ENCODE measurements at places on chromosomes 1 and 21.

GRCh38 chr1:213989002-213989855, 1.5 kb downstream of the PROX1 start:
- peak; percentile 81 for DNase-seq

GRCh38 chr1:182147136-182147820, 85.8 kb upstream of the ZNF648 start:
- no peak for DNase-seq

DNA sequence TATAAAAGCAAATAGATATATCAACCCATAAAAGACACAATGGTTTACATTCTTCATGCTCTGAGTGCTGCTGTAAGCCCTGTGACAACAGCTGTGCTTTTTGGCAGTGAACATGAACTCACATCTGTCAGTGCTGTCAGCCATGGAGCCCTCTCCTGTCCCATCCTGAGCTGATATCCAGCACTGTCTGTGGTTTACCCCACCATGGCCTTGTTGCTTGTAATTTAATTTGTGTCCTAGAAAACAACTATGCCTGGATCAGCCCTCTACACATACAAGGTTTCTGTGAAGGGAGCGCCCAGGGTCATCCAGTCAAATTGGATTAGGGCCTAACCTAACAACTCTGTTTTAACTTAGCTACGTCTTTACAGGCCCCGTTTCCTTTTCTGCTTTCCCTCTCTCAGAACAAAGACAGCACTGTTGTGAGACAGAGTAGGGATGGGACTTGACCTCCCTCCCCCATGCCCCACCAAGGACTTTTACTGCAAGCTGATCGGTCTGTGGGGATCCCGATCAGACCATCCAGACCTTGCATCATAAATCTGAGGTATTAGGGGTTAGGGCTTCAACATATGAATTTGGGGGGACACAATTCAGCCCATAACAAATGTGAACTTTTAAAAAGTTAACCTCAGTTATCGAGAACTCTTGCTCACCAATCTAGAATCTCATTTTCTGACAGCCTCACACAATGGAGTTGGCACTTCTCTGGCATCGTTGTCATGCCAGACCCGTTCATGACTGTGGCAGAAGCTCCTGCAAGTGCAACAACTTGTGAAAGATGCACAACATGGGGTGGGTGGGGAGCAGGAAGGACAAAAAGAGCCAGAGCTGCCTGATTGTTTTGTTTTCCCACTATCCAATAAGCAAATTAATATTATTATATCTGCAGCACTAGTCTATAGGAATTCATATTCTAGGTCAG, 16.4 kb upstream of the SLC44A3 start:
- DNase-seq = peak; percentile 71

DNA sequence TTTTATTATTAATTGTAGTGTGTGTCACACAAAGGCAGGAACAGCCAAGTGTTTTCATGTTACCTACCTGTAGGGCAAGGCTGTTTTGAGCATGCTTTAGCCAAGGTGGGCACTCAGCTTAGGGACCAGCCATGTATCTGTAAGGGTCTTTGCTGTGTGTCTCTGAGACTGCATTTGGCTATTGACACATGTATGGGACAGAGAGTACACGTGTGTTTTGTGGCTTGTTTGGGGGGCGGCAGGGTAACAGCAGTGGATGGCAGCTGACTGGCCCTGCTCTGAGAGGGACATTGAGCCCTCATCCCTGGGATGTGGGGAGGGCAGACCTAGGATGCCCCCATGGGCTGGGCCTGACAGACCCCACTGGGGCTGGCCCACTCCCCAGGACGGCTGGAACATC, 6.9 kb downstream of the CATSPER4 start:
- no peak for DNase-seq

- DNase-seq = no peak
These were observed 179.0 kb downstream of the PTPRU start for GRCh38 chr1:29415156-29415830.

DNA sequence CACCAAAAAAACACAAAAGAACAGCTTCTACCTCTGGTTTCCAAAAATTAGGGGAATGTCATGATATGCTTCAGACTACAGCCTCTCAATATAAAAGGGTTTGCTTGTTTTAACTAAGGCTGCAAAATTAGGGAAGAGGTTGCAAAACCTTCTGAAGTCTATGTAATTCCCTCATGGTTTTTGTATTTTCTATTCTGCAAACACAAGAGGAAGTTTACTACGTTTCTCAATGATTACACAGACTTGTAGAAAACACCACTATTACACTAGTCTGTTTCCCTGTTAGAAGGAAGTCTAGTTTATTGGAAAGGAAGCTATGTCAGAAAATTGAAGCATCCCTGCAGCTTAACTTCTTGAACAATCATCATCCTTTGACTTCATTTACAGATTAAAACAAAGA, 229.7 kb upstream of the FMN2 start:
- no peak for DNase-seq

- DNase-seq = no peak
These were observed 702.9 kb downstream of the BRINP3 start for GRCh38 chr1:189774721-189775287.

DNA sequence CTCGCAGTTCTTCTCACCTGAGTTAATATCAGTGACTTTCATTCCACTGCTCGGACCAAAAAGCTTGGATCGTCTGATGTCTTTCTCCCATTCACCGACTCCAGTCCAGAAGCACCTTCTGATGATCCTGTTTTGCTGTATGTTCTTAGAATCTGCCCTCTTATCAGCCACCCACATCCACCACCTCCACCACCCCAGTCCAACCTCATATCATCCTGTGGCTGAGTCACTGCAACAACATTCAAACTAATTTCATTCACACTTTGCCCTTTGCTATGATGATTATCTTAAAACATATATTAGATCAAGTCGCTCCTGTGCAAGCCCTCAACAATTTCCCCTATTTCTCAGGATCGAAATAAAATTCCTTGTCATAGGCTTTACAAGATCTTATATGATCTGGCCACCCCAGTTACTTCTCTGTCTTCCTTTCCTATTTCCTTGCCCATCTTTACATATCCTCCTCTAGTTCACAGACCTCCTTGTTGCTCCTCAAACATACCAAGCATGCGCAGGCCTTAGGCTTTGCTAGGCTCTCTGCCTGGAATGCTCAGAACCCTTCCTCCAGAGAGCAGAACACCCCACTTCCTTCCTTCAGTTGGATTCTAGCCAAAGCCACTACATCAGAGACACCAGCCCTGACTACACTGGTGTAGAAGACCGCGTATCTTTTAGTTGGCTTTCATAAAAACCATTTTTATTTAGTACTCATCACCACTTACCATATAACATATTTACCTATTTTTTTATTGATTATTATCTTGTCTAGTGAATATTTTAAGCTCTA, 335.7 kb upstream of the GREM2 start:
- no peak for DNase-seq

- no peak for DNase-seq
These were observed 3.6 kb upstream of the SCMH1 start for GRCh38 chr1:41245659-41246058.

- DNase-seq = no peak
These were observed 56.7 kb downstream of the S1PR1 start for GRCh38 chr1:101293461-101294051.

- no peak for DNase-seq
These were observed 7.0 kb downstream of the SIM2 start for GRCh38 chr21:36705679-36706481.

GRCh38 chr1:41538741-41539417, 54.4 kb upstream of the EDN2 start:
- DNase-seq = peak; percentile 15

- no peak for DNase-seq
These were observed 204.4 kb upstream of the ADGRL2 start for GRCh38 chr1:81596341-81596740.

- DNase-seq = no peak
These were observed 432 bp downstream of the EPHB2 start for GRCh38 chr1:22711071-22711470.

DNA sequence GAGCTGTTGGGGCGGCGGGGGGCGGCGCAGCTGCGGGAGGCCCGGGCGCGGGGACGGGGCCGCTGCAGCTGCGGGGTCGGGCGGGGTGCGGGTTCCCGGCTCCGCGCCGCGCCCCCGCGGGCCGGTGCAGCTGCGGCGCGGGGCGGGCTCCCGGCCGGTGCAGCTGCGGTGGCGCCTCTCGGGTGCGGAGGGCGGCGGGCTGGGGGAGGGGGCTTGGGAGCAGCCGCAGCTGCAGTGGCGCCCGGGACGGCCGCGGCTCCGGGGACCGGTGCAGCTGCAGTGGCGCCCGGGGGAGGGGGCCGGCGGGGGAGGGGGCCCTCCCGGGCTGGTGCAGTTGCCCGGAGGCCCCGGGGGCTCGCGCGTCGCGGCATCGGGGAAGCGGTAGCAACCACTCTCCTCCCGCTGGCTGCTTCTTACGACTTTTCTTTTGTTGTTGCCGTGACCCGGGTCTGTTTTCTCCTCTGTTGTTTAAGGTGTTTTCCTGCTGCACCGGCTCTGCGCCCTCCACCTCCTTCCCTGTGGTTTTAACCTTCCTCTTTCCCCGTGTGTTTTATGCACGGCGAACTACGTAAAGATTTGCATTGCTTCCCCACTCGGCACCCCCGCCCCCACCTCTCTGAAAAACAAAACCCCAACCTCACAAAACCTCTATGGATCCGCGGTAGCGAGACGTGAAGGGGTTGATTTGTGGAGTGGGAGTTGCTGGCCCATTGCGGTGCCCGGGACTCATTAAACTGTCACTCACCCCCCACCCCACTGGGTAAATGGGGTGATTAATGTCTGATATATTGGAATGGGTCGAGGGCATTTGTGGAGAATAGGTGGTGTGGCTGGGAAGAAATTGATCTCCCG, 1.7 kb upstream of the ZBTB18 start:
- peak; percentile 71 for DNase-seq

DNA sequence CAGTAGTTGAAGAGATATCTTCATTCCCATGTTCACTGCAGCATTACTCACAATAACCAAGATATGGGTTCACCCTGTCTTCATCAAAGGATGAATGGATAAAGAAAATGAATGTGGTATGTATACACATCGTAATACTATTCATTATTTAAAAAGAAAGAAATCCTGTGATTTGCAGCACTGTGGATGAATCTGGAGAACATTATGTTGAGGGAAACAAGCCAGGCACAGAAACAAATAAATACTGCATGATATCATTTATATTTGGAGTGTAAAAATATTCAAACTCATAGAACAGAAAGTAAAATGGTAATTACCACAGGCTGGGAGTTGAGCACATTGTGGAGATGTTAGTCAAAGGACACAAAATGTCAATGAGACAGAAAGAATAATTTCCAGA, 977.2 kb downstream of the AMY1C start:
- no peak for DNase-seq

GRCh38 chr1:59554011-59554663, 257.2 kb downstream of the FGGY start:
- no peak for DNase-seq

DNA sequence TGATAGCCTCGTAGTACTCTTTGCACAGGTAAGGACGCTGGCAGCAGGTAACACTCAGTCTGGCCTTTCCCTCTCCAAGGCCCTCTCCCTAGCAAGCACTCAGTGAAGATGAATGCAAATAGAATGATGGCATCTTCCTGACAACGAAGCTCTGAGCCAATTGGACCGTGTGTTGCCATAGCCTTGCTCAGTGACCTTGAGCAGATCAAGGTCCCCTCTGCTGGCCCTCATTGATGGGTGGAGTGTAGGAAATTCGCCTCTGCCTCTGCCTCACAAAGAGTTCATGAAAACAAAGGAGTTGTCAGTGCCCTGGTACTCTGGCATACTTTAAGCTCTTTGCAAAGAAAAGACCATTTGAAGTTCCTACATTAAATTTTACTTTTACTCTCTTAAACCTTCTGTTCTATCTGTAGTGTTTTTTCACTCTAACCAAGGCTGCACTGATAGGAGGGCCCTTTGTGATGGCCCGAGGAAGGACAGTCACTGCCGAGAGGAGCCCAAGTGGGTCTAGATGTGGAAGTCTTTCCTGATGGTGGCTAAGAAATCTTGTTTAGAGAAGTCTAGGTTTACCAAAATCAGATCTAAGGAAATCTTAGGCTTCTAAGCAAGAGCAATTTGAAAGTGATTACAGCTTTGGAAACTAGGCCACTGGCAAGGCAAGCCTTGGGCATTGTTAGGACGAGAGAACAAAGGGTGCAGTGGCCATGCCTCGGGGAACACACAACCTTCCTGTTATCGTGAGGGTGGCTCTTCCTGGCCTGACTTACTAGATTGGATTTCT, 38.2 kb downstream of the SMYD2 start:
- no peak for DNase-seq

GRCh38 chr1:109627692-109628399, 8.2 kb downstream of the AMPD2 start:
- no peak for DNase-seq
